ENCODE measurements at places on chromosomes 2 and 18.

GRCh38 chr2:85503168-85503850 is 35.7 kb upstream of the MAT2A start:
- no peak for DNase-seq

GRCh38 chr2:225998653-225999052 is 599.1 kb downstream of the NYAP2 start:
- no peak for DNase-seq

GRCh38 chr2:88011011-88011410 is 5.3 kb downstream of the RNU2-63P start:
- peak; percentile 73 for DNase-seq

- peak; percentile 41 for DNase-seq
These were observed 86.9 kb downstream of the LIMS1 start for GRCh38 chr2:108621087-108621559.

GRCh38 chr18:5962362-5962761 is 67.0 kb upstream of the TMEM200C start:
- DNase-seq, result peak; percentile 47

DNA sequence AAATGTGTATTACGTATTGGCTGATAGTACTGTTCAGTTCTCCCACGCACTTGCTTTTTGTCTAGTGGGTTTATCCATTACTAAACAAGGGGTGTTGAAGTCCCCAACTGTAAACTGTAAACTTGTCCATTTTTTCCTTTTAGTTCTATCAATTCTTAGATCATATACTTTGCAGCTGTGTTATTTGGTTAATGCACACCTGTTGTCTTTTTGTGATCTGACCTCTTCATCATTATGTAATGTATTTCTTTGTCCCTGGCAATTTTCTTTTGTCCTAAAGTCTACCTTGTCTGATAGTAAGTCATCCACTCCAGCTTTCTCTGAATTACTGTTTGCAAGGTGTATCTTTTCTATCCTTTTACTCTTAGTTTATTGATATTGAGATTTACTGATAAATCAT is 21.9 kb downstream of the MCEE start:
- DNase-seq, result no peak

DNA sequence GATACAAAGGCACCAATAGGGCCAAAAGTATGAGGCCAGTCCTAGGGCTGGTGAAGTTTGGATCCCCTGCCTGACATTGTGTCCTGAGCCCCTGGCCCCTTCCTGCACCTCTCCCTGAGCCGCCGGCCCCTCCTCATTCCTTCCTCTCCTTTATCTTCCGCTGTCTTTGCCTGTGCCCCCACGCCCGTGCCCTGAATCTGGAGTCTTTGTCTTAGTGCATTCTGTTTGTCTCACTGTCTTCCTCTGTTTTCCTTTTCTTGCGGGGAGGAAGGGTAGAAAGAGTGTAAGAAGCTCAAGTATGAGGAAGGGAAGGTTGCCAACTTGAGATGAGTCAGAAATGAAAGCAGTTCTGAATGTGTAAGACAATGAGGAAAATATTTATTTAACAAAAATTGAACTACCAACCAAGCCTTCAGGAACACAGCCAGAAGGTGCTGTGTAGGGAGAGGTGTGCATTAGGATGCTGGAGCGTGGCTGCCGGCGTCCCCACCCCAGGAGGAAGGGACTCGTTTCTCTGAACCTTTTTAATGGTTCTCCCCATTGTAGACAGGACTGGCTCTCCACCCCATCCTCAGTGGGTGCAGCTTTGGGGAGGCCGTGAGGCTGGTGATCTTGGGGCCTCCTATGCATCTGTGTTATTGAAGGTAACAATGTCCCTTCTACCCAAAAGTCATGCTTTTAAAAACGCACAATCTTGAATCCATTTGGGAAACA is 133.1 kb downstream of the NEDD4L start:
- DNase-seq, result peak; percentile 63

DNA sequence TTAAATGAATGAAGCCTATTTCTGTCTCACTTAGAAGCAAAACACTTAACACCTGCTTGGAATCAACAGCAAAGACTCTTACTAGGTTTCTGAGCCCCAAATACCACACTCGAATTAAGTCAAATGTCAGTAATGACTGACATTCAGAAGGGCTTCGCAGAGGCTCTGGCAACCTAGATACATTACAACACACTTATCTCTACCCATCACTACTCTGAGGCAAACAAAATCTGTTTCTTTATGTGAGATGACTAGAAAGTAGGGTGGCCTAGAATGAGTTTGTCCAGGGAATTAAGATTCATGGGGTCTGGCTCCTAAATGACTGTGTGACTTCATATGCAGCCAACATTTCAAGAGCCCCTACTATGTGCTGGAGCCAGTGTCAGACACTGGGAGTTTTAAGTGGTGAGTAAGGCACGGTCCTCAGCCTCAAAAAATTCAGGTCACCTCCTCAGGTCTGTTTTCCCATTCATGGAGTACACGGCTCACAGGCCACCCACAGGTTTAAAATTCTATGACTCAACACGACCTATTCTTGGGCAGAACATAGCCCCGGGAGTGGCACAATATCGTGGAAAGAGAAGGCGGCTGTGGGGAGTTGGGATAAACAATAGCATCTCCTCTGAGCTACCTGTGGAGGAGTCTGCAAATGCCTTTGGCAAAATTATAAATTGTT is 150.3 kb upstream of the ZFP36L2 start:
- peak; percentile 46 for DNase-seq

- peak; percentile 19 for DNase-seq
These were observed at the start of gene NEUROD1 for GRCh38 chr2:181680055-181680936. Gene NEUROD1 (minus strand): TSS chr2:181680517. CDS start chr2:181678860, 1,657 bp downstream.

GRCh38 chr2:3379339-3379646 is 201 bp upstream of the TRAPPC12 start:
- DNase-seq, result no peak

GRCh38 chr2:101949304-101949703 is 42.5 kb upstream of the IL1R2 start:
- no peak for DNase-seq

GRCh38 chr2:38601463-38602135 is 1.1 kb downstream of the HNRNPLL start:
- DNase-seq, result peak; percentile 54

GRCh38 chr18:10519366-10519765 is 6.5 kb upstream of the NAPG start:
- no peak for DNase-seq

DNA sequence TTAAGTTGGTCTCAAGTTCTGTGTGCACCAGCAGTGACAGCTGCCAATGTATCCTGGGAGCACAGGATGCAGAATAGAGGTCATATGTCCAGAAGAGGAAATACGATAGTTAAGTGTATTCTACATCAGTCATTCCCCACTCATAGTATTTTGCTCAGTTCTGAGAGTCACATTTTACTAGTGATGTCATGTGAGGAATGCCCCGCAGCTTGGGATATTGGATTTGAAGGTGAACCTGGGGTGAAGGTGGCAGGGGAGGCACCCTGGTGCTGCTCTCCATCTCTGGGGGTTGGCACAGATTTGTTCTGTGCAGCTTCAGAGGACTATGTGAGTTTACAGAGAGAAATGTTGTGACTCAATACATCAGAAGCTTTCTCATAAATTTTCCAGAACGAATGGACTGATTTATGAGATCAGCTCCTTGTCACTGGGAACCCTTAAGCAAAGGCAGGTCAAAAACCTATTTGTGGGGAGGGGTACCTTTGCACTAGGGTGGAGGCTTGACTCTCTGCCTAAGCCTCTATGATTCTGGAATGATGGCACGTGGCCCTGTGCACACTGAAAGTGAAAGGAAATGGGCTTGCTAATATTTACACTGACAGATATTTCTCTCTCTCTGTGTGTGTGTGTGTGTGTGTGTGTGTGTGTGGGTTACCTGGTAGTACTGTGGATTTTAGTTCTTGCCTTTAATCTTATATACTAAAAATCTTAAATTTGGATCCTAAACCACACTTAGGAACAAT is 95.9 kb downstream of the NEB start:
- DNase-seq, result no peak

DNA sequence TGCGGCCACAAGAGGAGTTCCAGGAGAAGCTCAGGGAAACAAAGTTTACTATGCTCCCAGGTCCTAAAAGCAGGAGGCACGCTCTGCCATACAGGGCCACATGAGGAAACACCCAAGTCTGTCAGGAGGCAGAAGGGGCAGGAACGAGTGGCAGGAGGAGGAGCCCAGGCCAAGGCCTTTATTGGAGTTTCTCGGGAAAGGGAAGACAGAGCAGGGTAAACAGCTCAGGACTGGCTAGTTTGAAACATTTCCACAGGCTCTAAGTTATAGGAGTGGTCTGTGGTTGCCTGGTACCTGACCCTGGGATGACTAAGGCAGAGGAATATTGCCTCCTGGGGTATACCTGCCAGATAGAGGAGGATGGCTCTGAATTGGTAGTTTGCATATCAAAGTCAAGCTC is 3.7 kb upstream of the ZNF638 start:
- no peak for DNase-seq

GRCh38 chr2:39666491-39667101 is 879 bp downstream of the TMEM178A start:
- peak; percentile 21 for DNase-seq

GRCh38 chr2:207363761-207364290 is 165.9 kb upstream of the CREB1 start:
- DNase-seq, result no peak

DNA sequence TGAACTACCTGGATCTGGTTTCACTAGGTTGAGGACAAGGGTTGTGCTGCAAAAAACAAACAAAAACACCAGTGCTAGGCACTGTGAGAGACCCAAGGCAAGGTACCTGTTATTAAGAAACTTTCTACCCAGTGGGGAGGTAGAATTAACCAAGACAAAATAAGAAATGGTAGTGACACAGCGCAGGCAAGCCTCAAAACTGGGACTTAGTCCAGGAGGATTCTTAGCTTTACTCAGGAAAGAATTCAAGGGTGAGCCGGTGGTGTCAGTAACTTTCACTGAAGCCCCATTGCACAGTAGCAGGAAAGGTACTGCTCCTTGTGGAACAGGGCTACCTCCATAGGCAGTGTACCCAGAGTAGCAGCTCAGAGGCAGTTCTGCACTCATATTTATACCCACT is 131.6 kb downstream of the SCG2 start:
- DNase-seq, result no peak

GRCh38 chr2:69185807-69186206 is 172.8 kb downstream of the ANTXR1 start:
- no peak for DNase-seq

GRCh38 chr18:6413579-6414117 is 1.1 kb downstream of the L3MBTL4 start:
- DNase-seq, result no peak

DNA sequence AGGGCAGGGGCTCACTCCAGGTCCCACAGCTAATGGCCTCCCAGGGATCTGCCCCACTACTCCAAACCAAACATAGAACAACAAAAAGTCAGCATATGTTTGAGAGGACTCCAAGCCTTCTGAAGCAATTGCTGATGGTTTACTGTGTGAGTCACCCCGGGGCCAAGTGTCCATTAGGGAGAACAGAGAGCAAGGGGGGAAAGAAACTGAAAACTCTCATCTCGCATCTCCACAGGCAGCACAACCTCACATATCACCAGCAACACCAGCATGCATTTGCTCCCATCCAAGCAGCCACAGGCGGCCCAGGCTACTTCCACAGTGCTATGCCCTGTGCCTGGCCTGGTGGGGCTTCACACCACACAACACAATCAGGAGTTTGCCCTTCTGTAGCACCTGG is 39.1 kb downstream of the CYRIA start:
- DNase-seq, result no peak

DNA sequence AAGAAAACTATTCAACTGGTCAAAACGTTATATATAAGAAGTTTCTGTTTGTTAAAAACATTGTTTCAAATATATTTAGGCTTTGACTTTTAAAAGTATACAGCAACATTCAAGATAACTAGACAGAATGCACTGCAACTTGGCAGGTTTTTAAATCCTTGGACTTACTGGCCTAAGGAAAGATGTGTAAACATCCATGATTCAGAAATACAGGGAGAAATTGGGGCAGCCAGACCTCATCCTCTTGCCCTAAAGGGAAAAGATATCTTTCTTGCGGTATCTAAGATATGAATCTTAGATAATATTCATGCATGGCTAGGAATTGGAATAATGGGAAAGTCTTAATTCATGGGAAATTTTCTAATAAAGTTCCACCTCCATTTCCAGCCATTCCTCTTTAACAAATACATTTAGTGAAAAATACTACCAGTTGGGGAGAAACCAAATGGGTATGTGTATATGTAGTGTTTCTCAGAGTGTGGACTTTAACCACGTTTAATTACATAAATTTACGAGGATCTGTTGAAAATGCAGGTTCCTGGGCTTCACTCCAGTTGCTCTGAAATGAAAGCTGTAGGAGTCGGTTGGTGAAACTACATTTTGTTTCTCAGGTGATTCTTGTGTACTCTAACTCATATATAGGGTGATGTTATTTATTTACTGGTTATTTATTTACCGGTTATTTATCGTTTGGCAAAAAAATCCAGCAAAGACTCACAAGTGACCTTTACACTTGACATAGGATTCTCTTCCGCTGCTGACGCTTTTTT is 587 bp upstream of the TANK start:
- DNase-seq, result no peak

- DNase-seq, result no peak
These were observed 2.6 kb upstream of the RNF149 start for GRCh38 chr2:101310834-101311695.

GRCh38 chr18:38642711-38643110 is 1077.1 kb upstream of the CELF4 start:
- no peak for DNase-seq

- no peak for DNase-seq
These were observed 6.6 kb downstream of the BCL11A start for GRCh38 chr2:60546756-60547420.

- DNase-seq, result no peak
These were observed 124.5 kb upstream of the CDC42EP3 start for GRCh38 chr2:37795938-37796337.

DNA sequence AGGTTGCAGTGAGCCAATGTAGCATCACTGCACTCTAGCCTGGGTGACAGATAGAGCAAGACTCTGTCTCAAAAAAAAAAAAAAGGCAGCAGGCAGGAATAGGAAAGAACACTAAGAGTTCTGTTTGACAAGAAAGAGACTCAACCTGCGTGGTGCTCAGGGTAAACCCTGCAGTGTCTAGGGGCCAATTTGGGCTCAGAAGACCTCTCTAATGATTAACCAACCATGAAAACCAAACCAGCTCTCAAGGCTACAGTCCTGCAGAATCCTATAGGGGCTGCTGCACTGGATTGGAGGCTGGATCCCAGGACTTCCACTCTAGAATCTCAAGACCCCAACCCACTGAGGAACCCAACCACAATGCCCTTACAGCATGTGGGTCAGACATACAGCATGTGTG is 2.4 kb downstream of the TRABD2A start:
- DNase-seq, result no peak

GRCh38 chr2:112481050-112481527 is 867 bp upstream of the TTL start:
- peak; percentile 90 for DNase-seq
